ENCODE measurements at places on chromosomes 7 and 10.

DNA sequence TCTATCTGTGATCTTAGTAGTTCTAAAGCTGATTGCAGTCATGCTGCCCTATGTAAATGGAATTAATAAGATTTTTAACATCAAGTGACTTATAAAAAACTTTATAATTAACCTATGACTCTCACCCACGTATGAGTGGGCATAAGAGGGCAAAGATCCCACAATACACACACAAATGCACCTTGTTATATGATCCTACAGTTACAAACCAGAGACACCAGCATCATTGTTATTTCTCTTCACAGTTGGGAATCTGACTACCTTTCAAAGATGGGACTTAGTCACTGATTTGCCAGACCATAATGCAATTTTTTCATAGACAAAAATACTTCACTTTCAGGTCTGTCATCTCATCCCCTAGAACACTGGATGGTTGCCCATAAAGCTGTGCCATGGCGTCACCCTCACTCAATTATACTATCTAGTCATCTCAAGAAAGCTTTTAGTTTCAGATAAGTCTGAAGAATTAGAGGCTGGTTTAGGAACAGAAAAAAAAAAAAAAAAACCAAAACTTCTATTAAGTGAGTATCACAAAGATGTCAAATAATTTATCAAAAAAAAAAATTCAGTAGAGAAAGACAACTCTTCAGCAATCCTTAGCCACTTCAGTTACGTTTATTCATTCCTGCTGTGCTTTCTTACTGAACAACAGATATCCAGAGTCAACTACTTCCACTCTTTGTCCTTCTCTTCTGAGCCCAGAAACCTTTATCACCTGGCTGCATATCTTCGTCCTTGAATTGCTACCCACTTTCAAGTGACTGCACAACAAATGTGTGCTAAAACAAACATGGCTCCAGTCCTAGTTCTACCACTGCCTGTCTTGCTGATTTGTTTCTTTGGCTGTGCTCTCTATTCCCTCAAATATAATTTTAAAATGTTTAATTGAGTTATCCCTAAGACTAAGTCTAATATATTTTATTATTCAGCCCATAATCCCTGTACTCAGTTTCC lies 175.0 kb upstream of the CHRM2 start:
- DNase-seq = no peak

DNA sequence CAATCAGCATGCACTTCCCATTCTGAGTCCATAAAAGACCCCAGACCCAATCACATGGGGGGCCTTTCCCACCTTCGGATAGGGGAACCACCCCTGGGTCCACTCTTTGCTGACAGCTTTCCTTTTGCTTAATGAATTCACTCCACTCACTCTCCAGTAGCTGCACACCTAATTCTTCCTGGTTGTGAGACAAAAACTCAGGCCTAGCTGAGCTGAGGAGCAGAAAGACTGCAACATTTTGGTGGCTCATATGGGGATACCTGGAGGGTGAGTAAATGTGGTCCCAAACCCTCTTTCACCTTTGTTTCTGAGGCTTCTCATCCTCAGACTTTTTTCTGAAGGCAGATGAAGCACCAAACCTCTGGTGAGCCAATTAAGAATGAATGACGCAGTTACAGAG lies 138.1 kb downstream of the WDR11 start:
- no peak for DNase-seq

GRCh38 chr10:14757394-14757793 lies 17.3 kb downstream of the FAM107B start:
- DNase-seq = no peak

- no peak for DNase-seq
Observed at GRCh38 chr10:133359554-133359971, 1.7 kb upstream of the FUOM start.

DNA sequence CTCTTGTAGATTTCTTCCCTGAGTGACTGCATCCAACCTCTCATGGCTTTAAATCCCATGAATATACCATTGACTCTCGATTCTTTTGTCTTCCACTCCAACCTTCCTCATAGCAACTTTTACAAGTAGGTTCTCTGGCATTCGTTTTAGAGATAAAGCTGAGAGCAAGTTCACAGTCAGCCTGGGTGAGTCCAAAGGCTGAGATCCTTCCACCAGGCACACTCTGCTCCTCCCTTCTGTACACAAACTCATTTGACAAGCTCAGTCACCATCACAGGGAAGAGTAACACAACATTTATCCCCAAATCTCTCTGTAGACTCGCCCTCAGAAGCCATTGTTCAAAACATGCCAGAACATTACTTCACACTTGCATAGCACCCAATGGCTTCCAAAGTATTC lies 10.9 kb downstream of the CTTNBP2 start:
- DNase-seq = no peak

- DNase-seq = no peak
Observed at GRCh38 chr10:130834170-130834569, 477.4 kb downstream of the TCERG1L start.

GRCh38 chr10:118868589-118868988 lies 113.8 kb upstream of the CACUL1 start:
- no peak for DNase-seq

- peak; percentile 69 for DNase-seq
Observed at GRCh38 chr10:103761075-103761920, 94.1 kb downstream of the SH3PXD2A start.

DNA sequence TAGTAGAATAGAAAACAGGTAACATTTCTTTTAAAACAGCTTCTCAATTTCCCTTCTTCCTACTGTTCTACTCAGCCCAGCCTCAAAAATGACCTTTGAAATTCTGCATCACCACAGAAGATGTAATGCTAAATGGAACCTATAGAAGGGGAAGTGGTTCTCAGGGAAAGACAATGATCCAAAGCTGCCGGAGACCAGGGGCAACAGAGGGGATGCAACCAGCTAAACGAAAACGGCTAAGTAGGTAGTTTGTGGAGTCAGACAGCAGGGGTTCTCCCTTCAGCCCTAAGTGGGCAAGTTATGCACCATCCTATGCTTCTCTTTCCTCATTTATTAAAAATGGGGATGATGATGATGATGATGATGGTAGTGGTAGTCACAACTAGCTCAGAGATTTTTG lies 214.3 kb downstream of the ELMO1 start:
- DNase-seq = no peak

DNA sequence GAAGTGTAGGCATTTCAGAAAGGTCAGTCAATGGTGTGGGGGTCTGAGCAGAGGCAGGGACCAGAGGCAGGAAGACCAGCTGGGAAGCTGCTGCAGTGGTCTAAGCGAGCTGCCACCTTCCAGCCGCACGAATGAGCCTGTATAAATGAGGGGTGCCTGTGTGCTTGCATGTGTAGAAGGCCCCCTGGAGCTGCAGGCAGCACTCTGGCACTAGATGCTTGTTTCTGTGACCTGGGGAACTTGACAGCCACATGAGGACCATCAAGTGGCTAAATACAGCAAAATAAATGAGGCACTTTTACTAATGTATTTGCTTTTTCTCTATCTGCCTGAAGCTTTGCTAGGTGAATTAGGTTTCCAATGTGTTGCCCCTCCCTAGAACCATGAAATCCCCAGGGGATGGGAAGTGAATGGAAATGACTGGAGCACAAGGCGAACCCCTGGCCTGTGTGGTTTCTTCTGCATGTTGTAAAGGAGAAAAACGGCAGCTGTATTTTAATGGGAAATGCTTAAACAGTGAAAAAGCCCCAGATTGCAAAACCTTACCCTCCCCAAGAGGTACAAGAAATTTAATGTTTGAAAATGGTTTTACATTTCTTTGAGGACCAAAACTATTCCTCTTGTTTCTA lies 57.7 kb downstream of the PYROXD2 start:
- no peak for DNase-seq

DNA sequence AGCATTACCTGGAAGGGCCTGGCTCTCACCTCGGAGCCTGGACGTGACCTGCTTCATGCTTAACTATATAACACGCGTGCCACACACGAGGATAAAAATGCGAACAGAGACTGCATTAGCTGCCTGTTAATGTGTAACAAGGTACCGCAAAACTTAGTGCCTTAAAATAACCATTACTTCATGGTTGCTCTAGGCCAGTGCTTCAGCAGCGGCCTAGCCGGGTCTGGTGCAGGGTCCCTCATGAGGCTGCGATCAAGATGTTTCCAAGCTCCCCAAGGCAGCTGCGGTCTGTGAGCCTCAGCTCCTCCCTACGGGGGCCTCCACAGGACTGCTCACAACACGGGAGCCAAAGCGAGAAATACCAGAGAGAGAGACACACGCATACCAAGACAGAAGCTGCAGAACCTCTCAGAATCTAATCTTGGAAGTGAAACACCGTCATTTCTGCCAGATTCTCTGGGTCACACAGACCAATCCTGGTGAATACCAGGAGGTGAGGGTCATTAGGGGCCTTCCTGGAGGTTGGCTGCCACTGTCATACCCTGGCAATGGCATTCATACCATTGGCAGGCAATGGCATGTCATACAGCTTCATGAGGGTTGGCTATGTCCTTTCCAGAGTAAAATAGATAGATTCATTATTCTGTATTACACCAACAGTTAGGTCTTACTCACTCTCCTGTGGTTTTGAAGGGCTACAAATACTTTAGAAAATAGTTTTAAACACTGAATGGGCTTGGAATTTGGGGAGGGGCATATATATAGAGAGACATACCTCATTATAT lies 94.5 kb downstream of the HIPK2 start:
- DNase-seq = no peak

GRCh38 chr7:40874756-40875155 lies 740.0 kb downstream of the SUGCT start:
- DNase-seq = no peak

- DNase-seq = no peak
Observed at GRCh38 chr10:99430116-99430450, 341 bp downstream of the GOT1 start.

DNA sequence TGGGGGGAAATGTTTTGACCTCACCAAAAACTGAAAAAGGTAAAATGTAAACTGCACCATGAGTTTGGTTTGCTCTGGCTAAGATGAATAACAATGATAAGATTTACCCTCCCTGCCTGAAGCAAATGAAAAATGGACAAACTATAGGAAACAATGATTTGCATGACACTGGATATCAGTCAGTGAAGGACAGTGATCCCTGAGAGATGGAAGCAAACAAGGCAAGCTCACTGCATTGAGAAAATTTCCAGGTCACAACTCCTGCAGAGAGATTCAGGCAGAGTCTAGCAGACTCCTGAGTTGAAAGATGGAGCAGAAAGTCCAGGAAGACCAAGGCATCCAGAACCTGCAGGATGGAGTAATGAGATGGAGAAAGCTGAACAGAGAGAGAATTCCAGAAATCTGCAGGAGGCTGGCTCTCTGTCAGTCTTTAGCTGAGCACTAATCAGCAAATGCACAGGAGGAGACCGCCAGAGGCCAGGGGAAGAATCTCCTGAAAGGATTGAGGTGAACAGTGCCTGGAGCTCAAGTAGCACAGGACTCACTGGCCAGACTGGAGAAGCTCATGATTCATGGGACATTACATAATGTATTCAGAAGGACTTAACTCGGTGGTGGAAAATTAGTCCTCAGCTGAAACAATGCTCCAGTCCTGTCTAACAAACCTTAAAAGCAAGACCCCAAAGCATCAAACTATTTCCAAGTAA lies 51.2 kb upstream of the PALS2 start:
- no peak for DNase-seq

- peak; percentile 7 for DNase-seq
Observed at GRCh38 chr7:90119178-90119971, 34.9 kb upstream of the STEAP1 start.

DNA sequence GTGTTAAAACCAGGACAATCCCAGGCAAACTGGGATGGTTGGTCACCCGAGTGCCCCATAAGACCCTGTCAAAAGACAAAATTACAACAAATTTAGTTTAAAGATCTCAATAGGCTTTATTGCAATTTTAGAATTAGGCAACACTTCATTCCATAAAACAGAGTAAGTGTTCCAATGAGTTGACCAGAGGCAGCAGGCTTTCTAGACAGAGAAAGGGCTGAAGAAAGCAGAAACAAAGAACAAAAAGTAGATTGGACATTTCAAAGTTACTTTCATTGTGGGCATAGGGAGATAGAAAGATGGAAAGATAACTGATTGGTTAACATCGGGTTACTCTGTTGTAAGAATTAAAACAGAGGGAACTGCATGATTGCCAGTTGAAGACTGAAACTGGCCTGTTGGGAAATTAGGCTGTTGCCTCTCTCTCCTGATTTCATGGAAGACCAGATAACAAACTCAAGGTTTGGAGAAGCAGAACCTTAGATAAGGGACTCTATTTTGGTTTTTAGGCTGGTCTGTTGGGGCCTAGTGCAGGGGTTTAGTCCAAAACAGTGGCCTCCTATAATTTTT lies 36.3 kb downstream of the ENTPD1 start:
- no peak for DNase-seq

- no peak for DNase-seq
Observed at GRCh38 chr7:156589808-156590207, 50.8 kb upstream of the RNF32 start.

GRCh38 chr7:150586068-150586784 lies 19.0 kb downstream of the GIMAP4 start:
- DNase-seq = peak; percentile 53

- DNase-seq = no peak
Observed at GRCh38 chr7:85074992-85075391, 111.9 kb downstream of the SEMA3D start.

GRCh38 chr10:89090756-89091445 lies 100.3 kb downstream of the FAS start:
- no peak for DNase-seq

- no peak for DNase-seq
Observed at GRCh38 chr7:24905996-24906770, 73.8 kb downstream of the OSBPL3 start.

- no peak for DNase-seq
Observed at GRCh38 chr7:12814107-12814506, 126.7 kb downstream of the ARL4A start.

- DNase-seq = no peak
Observed at GRCh38 chr7:45575501-45576248, 1.5 kb downstream of the ADCY1 start.

DNA sequence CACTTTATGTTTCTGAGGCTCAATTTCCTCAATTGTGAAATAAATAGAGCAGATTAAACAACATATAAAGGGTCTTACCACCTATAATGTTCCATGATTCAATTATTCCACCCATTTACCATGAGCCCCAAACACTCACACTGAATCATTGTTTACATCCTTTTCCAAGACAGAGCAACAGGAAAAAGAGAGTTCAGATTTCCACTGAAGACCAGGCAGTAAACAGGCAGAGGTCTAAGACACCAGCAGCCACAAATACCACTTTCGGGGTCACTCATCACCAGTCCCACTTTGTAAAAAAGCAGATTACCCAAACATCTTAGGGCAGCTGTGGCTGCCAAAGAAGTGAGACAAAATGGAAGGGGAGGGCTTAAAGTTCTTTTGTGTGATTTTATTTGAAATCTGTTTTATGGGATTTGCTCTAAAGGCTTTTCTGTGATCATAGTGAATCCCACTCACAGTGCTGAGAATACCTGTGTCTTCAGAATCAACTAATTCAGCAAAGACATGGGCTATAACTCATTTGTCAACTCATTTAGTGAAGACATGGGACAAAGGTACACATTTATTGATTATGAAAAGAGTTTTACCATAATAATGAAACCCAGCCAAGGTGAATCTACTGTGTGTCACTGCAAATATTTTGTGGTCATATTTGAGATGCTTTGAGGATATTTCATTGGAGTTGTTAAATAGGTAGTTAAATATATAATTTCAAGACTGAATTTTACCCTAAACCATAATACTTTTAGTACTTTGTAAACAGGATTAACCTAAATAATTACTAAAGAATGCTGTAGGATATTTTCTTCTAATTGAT lies 24.8 kb upstream of the DLD start:
- DNase-seq = peak; percentile 48

- no peak for DNase-seq
Observed at GRCh38 chr10:100653957-100654781, 91.2 kb upstream of the PAX2 start.

All from dermis blood vessel endothelial cell (primary cell).